ENCODE measurements at places on chromosomes 1 and 21.

- DNase-seq, result no peak
Observed at GRCh38 chr1:25474439-25475047, 43.8 kb downstream of the MACO1 start.

DNA sequence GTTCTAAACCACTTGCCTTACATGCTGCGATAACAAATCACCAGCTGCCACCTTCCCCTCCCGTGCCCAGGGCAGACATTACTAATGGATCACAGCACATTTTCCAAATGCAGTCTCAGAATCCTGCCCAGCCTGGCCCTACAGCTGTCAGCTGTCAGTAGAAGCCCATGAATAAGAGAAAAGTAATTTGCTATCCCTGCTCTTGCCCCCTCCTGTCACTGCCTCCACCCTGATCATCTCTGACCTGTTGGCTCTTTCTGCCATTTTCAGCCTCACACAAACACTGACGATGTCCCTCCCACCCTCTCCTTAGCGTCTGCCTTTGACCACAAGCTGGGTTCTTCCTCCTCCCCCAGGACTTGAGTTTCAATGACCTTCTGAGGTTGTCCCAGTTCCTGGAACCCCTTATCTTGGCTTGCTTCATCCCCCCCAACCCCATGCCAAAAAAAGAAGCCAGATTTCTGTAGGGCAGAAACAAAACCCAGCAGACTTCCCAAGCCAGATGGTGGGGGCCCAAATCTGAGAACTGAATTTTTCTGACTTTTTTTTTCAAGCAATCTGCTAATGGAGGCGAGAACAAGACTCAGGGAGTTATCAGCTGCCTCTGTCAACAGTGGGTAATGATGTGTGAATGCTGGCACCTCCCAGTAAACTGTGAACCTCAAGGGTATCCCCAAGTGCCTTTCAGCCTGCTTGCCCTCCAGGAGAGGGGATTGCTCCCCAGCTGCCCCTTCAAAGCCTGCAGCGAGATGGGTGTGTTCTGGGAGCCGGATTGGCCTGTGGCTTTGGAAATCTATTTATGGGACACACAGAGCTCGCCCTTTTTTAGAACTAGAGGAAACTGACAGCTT is 216.5 kb upstream of the VAMP3 start:
- no peak for DNase-seq

DNA sequence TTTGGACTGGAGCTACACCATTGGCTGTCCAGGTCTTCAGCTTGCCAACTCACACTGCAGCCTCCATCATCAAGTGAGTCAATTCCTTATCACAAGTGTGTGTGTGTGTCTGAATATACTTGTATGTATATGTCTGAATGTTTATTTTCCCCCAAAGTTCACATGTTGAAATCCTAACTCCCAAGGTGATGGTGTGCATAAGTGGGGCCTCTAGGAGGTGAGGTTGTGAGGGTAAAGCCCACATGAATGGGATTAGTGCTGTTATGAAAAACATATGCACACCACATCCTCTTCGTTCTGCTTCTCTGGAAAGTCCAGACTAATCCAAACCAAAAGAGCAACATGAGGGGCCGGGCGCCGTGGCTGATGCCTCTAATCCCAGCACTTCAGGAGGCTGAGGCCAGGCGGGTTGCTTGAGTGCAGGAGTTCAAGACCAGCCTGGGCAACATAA is 48.7 kb upstream of the LBR start:
- no peak for DNase-seq

DNA sequence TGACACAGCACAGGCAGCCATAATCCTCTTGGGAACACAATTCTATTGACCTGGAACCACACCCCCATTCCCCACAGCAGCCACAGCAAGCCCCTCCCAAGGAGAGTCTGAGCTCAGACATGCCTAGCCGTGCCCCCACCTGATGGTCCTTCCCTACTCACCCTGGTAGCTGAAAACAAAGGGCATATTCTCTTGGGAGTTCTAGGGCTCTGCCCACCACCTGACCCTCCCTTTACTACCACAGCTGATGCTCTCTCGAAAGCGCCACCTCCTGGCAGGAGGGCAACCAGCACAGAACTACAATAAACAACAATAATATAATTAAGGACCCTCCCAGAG is 184.8 kb upstream of the COA6 start:
- DNase-seq, result no peak

DNA sequence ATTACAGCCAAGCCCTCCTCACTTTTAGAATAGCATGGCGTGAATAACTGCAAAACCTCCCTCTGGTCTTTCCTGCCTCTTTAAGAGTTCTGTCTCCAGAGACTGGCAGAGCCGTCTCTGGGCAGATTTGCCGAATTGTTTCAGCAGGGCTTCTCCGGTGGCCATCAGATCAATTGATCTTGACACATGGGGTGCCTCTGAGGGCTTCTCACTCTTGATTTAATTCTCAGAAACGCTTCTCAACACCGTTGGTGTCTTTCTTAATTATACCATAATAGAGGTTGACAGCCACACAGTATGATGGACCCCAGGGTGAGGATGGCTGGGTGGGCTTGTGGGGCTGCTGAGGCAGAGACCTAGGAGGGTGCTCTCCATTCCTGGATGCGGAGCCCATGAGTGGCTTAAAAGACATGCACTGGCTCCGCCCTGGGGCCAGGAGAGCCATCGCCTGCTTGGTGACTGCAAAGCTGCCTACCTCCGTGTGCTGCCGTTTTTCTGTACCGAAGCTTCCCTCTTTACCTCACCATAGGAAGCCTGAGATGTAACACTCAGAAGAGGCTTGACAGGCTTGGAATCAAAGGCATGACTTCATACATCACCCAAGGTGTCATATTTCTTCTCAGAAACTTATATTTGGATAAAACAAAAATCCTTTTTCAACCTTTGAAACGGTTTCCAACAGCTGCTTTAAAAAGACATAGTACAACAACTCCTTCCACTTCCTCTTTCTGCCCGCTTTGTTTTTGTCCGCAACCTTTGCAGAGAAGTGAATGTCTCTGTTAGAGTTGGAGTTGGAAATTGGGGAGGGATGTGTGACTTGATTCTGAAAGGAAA is 82.9 kb downstream of the GALNT2 start:
- peak; percentile 58 for DNase-seq

- no peak for DNase-seq
Observed at GRCh38 chr1:16114527-16115467, 41.1 kb downstream of the EPHA2 start.

- no peak for DNase-seq
Observed at GRCh38 chr1:168235548-168235885, 9.7 kb downstream of the SFT2D2 start.

DNA sequence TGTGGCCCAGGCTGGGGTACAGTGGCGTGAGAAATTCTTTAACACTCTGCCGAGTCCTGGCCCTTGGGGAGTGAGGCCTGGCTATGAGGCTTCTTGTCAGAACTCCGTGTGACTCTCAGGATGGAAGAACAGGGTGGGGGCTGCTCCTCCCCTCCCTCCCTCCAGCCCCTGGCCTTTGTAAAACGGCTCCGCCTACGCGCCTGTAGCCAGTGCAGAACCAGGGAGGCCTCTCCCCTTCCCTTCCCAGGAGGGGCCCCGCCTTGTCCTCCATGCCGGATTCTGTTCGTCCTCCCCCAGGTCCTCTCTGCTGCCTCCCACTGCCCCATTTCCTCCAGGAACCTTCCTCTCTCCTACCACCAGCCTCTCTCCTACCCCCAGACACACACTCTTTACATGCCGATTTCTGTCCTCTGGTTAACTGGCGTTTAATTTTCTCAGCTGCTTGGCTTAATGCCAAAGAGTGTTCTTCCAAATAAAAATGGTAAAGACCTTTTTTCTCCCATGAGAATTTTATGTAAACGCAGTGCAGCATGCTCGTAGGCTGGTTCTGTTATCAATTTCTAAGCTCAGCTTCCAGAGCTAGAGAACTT is 21.0 kb downstream of the PDE9A start:
- no peak for DNase-seq

DNA sequence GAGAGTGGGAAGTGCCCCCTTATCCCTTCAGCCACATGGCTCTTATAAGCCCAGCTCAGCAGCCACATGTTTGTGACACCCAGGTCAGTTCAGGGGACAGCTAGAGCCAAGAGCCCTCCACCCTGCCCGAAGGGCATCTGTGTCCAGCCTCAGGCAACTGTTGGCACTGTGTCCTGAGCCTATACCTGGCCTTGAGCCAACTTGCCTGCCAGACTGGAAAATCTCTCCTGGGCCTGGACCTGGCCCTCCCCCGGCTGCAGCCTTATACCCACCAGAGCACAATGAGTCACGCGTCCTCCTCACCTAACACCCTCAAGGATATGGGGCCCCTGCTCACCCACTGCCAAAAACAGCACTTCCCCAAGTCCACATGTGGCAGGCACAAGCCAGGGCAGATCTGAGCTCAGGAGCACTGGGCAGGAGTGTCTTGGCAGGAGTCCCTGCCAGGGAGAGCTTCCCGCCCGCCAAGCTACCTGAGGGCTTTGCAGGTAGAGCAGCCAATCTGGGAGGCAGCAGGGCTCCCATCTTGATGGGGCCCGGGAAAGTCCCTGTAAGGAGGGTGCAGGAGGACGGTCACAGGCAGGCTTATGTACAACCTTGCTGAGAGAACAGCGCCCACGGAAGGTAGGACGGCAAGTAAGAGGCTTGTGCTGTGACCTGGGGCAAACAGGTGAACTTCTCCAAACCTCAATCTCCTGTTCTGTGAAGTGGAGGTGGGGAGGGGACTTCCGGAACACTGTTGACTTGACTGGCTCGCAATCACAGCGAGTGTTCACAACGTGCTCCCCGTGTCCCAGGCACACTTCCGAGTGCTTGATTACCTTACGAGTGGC is 19.8 kb upstream of the HSPG2 start:
- no peak for DNase-seq

GRCh38 chr1:166972826-166973225 is 2.5 kb downstream of the ILDR2 start:
- DNase-seq, result no peak

GRCh38 chr1:210505601-210506496 is 177.1 kb downstream of the HHAT start:
- DNase-seq, result no peak

DNA sequence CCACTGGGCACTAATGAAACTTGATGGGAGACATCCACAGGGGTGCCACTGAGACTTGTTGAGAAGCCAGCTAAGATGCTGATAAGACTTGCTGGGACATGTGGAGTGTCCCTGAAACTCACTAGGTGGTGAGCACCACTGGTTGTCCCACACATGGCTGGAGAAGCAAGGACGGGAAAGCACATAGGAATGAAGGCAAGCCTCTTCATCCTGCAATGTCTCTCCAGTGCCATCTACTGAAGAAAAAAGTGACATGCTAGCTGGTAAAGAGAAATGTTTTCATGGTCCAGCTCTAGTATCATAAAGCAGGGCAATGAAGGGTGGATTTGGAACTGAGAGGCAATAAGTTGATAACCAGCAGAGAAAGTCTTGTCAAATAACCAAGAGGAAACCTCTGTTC is 283.0 kb downstream of the PAPPA2 start:
- no peak for DNase-seq

- DNase-seq, result no peak
Observed at GRCh38 chr1:79662596-79662995, 656.1 kb upstream of the ADGRL4 start.

DNA sequence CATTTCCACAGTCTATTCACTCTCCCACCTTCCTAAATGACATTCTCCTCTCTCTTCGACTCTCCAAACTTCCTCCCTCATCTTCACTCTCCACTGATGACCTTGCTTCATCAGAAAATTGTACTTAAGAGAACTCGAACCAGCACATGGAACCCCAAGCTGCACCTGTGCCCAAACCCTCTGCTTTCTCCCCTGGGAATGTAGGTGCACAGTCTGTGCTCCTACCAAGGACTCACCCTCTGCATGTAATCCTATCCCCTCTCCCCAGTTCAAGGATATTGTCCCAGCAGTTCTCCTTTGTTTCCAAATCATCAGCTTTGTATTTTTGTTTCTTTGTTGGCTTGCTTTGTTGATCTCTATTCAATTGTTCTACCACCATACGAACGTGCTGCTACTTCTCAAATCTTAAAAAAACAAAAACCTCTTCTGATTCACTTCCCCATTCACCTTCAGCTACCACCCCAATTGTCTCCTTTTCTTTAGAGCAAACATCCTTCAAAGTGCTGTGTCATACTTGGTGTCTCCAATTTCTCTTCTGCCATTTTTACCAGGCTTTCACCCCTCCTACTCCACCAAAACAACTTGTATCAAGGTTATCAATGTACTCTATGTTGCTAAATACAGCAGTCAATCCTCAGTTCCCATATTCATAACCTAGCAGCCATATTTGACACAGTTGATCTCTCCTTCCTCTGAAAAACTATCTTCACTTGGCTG is 26.8 kb downstream of the RAB3B start:
- DNase-seq, result no peak

- DNase-seq, result no peak
Observed at GRCh38 chr1:204242920-204243319, 29.1 kb upstream of the GOLT1A start.

DNA sequence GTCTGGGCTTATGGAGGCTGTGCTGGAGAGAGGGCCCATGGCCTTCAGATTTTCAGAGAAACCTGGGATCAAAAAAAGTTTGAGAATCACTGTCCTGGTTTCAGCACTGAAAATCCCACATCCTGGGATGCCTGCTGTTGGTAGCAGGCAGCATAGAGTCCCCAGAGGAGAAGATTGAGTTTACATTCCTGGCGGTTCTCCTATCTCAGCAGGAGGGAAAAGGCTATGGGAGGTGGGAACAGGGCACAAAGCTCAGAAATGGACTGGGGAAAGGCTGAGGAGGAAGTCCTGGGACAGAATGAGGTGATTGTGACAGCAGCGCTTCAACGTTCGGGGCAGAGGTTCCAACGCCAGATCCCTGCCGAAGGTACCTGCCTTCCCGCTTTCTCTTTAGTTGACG is 103.4 kb downstream of the ETS2 start:
- no peak for DNase-seq

DNA sequence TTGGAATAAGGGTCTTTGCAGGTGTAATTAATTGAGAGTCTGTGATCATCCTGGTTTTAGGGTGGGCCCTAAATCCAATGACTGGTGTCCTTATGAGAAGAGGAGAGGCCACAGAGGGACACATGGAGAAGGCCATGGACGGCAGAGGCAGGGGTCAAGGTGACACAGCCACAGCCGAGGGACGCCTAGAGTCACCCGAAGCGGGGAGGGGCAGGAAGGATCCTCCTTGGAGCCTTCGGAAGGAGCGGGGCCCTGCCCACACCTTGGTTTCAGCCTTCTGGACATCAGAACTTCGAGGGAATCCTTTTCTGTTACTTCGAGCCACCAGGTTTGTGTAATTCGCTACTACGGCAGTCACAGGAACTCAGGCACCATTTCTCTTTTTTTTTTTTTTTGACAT is 31.1 kb downstream of the RRP1 start:
- no peak for DNase-seq

- no peak for DNase-seq
Observed at GRCh38 chr1:34884961-34885360, 25.4 kb upstream of the SMIM12 start.

DNA sequence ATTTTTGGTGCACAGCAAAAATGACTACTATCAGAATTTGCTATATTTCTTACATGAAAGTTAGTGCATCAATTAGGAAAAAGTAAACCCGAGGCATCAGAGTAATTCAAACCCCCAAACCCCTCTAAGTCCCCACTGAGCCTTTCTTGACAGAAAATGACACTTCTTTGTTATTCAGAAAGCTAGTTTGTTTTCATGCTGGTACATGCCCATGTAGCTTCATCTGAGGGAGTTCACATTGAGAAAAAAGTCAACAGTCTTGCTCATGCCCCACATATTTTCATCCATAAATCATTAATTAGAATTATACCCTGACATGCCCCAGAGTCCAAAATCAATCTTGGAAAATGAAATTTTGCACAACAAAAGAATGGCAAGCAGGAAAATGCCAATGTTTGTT is 39.9 kb upstream of the PDC start:
- no peak for DNase-seq

GRCh38 chr1:99728494-99729235 is 37.8 kb downstream of the FRRS1 start:
- peak; percentile 40 for DNase-seq
